ENCODE measurements at places on chromosomes 6 and 20.

DNA sequence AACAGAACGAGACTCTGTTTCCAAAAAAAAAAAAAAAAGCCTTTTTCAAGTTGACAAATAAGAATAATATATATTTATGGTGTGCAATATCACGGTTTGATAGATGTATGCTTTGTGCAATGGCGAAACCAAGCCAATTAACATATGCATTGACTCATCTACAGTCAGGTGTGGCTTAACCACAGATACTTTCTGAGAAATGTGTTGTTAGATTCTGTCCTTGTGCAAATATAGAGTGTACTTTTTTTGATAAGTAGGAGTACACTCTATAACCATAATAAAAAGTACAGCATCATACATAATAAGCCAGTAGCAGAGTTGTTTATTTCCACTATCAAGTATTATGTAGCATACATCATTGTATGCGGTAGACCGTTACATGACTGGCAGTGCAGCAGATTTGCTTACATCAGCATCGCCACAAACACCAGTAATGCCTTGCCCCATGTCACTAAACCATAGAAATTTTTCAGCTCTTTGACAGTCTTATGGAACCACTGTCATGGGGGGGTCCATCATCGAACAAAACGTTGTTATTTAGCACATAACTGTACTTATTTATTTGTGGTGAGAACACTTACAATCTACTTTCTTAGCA, 59.2 kb downstream of the TMEM170B start:
- peak; percentile 11 for DNase-seq

GRCh38 chr6:168131464-168132415, 52.7 kb upstream of the FRMD1 start:
- DNase-seq = no peak

DNA sequence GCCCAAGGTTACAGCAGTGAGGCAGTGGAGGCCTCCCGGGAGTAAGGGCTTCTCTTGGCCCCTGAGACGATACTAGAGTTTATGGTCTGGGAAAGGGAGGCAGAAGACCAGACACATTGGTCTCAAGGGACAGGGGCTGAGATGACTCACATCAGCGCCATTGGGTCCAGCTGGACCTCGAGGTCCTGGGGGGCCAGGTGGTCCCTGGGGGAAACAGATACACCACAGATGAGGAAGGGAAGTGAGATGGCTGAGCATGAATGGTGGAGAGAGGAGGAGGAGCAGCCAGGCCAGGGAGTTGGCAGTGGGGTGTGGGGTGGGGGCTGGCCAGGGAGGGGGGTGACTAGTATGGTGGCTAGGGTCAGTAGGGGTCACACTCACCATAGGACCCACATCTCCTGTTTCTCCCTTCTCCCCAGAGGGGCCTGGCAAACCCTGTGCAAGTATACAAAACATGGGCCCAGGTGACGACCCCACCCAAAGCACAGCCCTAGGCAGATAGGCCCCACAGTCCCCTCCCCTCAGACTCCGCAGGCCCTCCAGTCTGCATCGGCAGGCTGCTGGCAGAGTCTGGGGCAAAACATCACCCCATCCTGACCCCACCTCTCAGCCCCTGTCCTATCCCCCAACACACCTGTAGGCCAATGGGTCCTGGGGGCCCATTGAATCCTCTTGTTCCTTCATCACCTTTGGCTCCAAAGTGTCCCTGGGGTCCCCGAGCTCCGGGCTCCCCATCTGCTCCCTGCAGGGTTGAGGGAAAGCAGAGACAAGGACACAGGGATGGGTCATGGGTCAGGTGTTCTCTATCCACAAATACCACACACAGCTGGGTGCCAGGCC, 21.9 kb downstream of the COL11A2 start:
- DNase-seq = no peak

DNA sequence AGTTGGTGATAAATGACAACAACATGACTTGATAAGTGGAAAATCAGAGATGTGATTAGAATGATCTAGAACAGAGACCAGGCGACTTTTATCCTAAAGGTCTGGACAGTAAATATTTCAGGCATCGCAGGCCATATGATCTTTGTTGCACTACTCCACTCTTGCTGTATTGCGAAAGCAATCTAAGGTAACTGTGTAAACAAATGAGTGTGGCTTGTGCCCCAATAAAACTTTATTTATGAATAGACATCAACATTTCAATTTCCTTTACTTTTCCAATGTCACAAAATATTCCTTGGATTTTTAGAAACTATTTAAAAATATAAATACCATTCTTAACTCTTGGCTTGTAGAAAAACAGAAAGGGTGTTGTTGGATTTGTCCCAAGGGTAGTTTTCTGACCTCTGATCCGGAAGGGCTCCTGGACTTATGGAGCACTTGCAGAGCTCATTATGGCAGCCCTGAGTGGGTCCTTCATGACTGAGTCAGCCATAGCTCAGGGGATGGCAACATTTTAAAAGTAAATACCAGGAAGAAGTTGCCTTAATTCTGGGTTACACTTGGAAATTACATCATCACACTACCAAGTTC, 34.5 kb downstream of the IL20RA start:
- DNase-seq = no peak

DNA sequence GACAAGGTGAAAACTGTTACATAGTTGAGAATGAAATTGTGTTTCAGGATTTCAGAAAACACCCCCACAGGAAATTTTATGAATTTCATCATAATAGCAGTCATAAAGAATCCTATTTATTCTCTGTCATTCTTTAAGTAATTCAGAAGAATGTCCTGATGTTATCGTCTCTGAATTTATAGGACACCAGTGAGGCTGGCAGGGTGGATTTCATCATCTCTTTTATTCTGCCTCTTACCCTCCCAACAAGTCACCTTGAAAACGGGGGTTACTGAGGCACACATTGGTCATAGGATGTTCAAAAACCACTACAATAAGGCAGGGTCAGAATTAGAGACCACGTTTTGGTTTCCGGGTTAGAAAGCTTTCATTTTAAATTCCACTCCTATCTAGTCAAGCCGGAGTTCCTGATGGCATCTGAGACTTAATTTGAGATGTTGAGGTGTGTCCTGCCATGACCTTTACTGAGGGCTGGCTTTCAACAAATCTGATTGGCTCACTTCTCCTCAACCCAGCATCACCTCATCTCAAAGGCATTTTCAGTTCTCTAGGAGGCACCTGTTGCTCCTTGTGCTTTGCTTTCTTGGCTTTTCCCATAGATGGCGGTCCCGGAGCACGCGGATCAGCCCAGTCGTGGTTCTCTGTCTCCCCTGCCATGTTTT, 230.6 kb upstream of the SUPT3H start:
- peak; percentile 91 for DNase-seq

GRCh38 chr6:53418288-53418687, 69.5 kb upstream of the ELOVL5 start:
- DNase-seq = no peak

DNA sequence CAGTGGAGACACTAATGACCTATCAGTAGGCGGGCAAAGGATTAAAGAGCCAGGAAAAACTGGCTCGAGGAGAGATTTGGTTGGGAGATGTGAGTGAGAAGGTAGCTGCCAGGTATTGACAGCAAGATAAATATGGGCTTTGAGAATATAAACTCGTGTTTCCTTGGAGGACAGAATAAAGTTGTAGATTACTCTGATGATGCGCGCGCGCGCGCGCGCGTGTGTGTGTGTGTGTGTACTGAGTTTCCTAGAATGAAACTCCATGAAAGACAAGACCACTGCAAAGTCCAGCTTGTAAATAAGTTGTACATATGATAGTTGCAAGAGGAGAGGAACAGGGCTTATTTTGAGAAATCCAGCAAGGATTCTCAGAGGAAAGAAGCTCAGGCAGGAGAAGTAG, 13.3 kb upstream of the TREM2 start:
- DNase-seq = no peak

DNA sequence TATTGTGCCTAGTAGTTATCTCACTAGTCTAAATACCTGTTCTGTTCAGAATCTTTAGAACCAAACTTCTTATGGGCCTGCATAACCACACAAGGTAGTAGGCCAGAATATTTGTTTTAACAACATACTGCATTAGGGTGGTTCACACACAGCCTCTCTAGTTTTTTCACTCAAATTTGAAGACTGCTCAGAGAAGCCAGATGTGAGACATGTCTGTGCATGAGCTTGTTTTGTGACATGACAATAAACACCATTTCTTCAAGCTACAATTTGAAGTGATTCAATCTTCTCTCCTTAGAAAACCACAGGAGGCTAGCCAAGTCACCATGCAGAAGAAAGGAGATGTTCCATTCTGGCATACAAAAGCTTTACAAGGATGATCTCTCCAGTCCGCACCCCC, 135.6 kb downstream of the MMS22L start:
- DNase-seq = no peak

DNA sequence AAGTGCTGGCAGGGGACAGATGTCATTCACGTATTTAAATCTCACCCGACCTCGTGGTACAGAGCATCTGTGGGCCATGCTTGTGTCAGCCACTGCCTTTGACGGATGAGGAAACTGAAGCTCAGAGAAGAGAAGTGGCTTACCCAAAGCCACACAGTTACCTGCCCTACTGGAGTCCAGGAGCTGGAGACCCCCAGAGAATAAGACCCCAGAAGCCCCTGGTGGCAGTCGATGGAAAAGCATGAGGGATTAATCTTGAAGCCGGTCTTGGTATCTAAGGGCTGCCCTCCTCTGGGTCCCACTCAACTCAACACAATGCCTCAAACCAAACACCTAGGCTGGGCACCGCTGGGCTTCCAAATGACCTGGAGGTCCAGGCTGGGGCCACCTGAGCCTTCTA, 83.1 kb downstream of the GRM4 start:
- no peak for DNase-seq

DNA sequence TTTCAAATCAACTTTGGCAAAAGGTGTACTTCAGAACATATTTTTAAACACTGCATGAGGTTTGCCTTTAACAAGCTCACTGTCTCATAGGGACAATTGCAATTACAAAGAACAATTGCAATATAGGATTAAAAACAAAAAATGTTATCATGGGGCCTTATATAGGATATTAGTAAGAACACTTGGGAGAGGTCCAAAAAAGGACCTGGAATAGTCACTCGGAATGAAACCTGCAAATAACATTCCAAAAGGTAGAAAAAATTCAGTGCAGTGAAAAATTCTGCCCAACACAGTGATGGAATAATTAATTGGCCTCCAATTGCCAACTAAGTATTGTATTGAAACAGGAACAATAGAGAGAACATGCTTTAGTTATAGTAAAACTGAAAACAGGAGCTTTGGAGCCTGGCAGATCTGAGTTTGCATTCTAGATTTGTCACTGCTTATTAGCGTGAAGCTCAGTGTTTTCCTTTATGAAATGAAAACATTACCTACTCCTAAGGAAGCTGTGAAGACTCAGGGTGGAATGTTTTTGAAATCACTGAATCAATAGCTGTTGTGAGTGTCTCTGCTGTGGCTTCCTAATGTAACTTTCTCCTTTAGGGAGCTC, 172.6 kb upstream of the BMP5 start:
- no peak for DNase-seq

GRCh38 chr6:166244353-166245045, 63.7 kb downstream of the PRR18 start:
- DNase-seq = no peak

DNA sequence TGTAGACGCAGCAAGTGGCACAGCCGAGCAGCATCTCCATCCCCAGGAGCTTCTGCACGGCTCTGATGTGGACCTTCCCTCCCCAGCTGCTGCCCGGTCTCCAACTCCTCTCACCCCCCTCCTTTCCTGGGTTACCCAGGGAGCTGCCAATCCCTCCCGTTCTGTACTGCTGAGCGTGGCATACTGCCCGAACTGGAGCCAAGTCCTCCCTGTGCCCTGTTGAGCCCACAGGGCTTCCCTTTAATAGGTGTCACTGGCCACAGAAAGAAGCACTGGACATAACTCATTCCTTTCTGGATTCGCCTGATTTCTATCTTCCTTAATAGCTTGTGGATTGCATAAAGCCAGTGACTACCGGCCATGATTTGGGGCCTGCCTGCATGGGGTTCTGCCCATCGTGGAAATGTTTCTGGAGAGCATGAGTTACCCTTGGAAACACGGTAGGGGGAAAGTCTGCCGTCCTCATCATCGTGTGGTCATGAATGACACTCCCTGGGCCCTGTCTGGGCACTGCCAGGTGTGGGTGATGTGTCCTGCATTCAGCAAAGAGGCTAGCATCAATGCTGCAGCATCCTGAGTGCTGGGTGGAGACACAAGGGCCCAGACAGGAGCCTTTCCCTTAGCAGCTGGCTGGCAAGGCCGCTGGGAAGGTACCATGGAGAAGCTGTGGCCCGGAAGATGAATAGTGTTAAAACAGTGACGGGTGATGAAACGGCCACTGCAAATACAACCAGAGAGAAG, 189.7 kb downstream of the SYNDIG1 start:
- DNase-seq = no peak

- DNase-seq = no peak
These were observed 126.7 kb downstream of the DST start for GRCh38 chr6:56516003-56516402.

DNA sequence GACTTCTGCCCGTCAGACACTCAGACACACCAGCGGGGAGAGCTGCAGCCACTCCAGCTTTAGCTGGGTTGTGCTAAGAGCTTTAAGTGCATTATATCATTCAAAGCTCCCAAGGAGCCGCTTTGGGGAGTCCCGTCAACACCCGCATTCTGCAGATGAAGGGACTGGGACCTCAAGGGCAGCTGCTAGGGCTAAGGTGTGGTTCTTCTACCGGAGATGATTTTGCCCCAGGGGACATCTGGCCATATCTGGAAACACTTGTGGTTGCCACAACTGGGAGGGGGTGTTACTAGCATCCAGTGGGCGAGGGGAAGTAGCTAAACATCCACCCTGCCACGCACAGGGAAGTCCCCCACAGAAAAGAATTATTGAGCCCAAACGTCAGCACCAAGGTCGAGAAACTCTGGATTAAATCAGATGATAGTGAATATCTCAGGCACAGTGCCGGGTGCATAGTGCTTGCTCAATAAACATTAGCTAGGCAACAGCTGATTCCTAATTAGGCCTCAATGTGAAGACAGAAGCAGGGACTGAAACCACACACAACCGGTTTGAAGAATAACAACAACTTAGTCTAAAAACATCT, 29.6 kb downstream of the PMEPA1 start:
- DNase-seq = no peak

DNA sequence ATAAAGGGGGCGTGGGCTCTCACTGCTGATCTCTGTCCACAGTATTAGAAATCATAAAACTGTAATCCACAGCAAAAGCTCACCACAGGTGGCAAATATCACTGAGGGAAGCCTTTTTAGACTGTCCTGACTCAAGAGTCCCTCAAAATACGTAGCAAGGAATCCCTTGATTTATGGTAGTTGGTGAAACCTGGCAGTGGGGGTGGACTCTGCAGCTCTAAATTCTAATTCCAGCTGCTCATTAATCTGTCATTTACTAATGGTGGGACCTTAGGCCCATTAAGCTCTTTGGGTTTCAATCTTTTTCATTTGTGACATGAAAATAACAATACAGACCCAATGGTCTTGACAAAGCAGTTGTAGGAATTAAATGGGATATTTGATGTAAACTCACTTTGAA, 32.3 kb downstream of the GMDS start:
- DNase-seq = no peak

DNA sequence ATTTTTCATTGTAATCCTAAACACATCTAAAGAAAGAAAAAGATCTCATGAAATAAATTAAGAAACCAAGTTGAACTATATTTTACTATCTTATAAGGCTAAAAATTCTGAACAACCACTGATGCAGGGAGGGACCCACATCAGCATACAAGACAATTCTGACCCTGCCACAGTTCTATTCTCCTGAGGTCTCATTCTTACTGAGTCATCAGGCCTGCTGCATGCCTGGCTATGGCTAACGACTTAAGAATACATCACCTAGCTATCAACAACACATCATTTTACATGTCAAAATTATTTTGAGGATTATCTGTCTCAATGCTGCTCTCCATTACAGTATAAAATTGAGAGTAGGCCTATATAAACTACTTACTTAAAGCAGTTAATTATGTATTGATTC, 52.9 kb downstream of the FBXL4 start:
- peak; percentile 49 for DNase-seq
